Prostate gland (tissue), 2 donors: ENCODE measurements at places on chromosomes 6 and 20. TPM values are rescaled to one million over a fixed set of nuclear protein-coding genes. Genes with fewer than 3 reads are reported as not detected.

DNA sequence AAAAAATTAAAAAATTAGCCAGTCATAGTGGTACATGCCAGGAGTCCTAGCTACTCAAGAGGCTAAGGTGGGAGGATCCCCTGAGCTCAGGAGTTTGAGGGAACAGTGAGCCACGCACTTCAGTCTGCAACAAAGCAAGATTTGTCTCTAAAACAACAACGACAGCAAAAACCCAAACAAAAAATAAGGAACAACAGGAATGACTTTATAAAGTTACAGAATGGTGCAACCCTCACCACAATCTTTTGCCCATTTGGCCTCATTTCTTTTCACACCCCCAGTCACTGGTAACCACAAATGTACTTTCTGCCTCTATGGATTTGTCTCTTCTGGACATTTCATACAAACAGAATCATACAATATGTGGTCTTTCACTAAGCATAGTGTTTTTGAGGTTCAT, 16.7 kb upstream of the ZFAND3 start:
- DNase-seq, result no peak

GRCh38 chr6:134147034-134147533, 94.7 kb upstream of the SLC2A12 start:
- DNase-seq, result no peak

DNA sequence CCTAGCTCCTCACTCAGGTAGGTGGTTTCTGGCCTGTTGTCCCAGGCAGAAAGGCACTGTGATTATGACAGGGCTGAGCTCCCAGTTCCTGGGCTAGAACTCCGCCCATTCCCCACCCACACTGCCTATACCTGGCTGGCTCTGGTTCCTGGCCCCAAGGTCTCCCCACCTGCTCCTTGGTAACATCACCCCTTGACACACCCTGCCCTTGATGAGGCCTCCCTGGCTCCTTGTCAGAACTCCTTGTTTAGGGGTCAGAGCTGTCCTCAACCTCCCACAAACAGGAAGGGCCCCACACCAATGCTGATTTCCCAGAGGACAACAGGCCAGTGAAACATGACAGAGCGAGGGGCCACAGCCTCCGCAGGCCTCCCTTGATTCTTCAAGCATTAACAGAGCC, 15.5 kb upstream of the MYMX start:
- DNase-seq, result no peak

GRCh38 chr6:74170118-74170517, 474.1 kb downstream of the CD109 start:
- DNase-seq, result no peak

DNA sequence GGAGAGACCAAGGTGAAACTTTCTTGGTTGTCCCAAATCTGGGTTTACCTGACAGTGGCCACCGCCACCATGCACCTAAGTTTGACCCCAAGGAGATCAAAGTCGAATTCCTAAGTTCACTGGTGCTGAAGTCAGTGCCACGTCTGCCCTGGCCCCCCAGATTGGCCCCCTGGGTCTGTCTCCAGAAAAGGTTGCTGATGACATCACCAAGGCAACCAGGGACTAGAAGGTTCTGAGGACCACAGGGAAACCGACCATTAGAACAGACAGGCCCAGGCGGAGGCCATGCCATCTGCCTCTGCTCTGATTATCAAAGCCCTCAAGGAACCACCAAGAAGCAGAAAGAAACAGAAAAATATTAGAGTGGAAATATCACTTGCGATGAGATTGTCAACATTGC, 91.2 kb downstream of the DLL1 start:
- no peak for DNase-seq

Gene PROKR2
- total RNA-seq, result not detected
